Ecto neural progenitor cell (in vitro differentiated cells): ENCODE measurements at places on chromosomes 1 and 21.

GRCh38 chr1:10678402-10678801 lies 118.0 kb downstream of the CASZ1 start:
- DNase-seq = no peak

GRCh38 chr1:7589774-7590425 lies 181.2 kb upstream of the VAMP3 start:
- DNase-seq = no peak

DNA sequence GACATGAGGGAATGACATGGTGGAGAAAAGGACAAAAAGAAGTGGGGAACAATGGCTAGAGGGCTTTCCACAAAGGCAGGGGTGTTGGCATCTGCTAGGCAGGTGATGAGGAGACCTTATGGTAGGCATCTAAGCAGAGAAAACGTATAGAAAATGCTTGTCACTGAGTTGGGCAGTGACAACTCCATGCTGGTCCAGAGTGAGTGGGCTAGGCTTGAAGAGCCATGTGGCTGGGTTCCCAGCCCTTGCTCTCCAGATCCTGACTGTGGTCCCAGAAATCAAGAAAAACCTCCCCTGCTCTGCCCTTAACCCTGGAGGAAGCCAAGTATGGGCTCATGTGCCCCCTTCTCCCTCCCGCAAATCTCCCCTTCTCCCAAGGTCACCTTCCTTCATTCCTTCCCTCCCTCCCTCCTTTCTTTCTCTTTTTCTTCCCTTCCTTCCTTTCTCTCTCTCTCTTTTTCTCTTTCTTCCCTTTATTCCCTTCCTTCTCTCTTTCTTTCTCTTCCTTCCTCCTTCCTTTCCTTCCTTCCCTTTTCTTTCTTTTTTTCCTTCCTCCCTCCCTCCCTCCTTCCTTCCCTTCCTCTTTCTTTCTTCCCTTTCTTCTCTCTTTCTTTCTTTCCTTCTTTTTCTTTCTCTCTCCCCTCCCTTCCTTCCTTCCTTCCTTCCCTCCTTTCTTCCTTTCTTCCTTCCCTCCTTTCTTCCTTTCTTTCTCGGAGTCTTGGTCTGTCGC lies 102.8 kb downstream of the NAV1 start:
- DNase-seq = no peak

- peak; percentile 85 for DNase-seq
These were observed 8.3 kb upstream of the RNF19B start for GRCh38 chr1:32972814-32973428.

DNA sequence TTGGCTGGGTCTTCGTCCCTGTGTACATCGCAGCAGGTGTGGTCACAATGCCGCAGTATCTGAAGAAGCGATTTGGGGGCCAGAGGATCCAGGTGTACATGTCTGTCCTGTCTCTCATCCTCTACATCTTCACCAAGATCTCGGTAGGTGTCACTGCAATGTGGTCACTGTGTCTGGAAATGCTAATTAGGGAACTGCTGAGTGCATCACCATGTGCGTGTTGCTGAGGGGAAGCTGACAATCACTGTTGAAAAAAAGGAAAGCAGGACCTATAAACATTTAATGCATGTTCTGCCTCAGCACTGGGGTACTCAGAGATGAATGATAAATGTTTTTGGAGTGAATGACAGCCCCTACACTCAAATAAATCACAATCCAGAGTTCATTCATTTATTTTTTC lies 6.8 kb downstream of the SLC5A9 start:
- no peak for DNase-seq

GRCh38 chr1:36328713-36329112 lies 5.3 kb upstream of the EVA1B start:
- DNase-seq = no peak

DNA sequence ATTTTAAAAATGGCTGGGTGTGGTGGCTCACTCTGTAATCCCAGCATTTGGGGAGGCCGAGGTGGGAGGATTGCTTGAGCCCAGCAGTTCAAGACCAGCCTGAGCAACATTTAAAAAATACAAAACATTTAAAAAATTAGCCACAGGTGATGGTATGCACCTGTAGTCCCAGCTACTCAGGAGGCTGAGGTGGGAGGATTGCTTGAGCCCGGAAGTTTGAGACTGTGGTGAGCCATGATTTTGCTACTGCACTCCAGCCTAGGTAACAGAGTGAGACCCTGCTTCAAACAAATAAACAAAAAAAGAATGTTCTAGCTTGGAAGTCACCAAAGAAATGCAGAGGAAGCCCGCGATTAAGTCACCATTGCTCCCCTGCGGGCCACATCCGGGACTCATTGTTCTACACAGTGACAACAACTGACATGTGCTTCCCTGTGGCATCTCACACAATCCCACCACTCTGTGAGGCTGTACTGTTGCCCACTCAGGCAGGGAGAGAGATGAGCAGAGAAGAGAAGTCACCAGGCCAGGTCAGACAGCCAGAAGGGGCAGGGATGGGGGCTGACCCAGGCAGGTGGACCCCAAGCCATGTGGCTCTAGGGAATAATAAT lies 18.4 kb upstream of the SPATC1L start:
- DNase-seq = no peak

- DNase-seq = no peak
These were observed 202.7 kb downstream of the KCNK2 start for GRCh38 chr1:215285013-215285800.

DNA sequence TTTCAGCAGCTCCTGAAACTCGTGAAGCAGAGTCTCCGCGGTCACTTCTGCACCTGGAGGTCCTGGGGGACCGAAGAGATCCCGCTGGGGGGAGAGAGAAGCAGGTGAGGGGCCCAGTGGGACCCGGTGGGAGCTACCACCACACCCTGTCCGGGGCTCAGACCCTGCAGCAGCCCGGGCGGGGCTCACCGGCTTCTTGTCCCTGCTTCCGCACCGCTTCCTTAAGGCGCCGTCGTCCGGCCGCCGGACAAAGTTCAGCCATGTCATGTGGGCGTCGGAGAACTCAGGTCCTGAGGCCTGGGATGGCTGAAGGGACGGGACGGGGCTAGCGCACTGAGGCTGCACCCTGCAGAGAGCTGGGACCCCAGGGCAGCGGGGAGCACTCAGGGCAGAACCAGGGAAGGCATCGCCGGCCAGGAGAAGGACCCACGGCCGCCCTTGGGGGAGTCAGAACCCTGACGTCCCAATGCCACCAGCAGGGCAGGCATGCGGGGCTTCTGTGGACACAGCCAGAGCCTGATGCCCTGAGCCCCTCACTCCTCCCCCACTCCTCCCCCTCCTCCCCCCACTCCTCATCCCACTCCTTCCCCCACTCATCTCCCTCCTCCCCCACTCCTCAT lies 2.2 kb downstream of the C1QTNF12 start:
- DNase-seq = no peak

GRCh38 chr1:35531368-35531767 lies 25.8 kb downstream of the KIAA0319L start:
- DNase-seq = no peak

GRCh38 chr1:95265106-95265505 lies 31.1 kb downstream of the RWDD3 start:
- DNase-seq = no peak

DNA sequence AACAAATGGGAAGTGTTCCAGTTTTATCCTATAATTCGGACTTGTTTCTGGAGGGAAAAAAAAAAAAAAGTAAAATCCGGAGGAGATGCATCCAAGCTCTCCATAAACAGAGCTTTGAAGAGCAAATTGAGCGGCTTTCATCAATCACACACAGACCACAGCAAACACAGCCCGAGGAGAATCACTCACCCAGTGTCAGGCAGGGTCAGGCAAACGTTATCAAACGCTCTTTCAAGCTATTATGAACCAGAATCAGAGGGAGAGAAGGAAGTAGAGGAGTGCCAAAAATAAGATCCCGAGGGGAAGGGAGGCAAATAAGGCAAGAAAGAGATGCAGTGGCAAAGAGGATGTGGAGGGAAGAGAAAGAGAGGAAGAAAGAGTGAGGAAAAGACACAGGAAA lies 188.3 kb upstream of the CAMK1G start:
- no peak for DNase-seq

DNA sequence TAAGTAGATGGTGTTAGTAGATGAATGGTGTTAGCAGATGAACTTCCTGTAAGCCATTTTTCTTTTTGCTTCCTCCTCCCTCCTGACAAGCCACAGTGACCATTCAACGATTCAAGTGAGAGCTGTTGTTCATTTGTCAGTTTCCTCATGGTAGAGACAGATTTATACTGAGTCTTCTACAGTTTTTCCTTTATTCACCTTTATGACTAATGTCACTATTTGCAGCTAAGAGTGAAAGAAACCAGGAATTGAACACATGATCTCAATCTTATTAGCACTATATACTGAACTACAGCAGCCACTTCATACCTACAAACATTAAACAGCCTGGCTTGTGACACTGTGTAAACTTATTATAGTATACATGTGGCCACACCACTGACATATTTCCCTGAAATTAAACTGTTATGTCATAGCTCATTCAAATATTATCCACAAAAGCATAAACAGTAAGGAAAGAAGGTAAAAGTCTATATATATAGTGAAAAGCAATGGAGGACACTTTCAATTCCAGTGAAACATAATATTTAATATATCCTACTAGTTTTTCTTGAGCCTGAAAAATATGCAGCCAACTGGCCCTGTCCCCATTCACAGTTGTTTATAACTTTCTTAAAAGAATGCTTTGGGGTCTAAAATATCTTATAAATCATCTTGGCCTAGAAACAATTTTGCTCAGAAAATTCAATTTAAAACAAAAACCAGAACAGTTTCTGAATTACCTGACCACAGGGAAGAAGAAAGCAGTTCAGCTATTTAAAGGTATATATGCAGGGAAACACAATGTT lies 566.9 kb upstream of the ZRANB2 start:
- no peak for DNase-seq
